ELR (cell line): ENCODE measurements at places on chromosomes 13 and 19.

DNA sequence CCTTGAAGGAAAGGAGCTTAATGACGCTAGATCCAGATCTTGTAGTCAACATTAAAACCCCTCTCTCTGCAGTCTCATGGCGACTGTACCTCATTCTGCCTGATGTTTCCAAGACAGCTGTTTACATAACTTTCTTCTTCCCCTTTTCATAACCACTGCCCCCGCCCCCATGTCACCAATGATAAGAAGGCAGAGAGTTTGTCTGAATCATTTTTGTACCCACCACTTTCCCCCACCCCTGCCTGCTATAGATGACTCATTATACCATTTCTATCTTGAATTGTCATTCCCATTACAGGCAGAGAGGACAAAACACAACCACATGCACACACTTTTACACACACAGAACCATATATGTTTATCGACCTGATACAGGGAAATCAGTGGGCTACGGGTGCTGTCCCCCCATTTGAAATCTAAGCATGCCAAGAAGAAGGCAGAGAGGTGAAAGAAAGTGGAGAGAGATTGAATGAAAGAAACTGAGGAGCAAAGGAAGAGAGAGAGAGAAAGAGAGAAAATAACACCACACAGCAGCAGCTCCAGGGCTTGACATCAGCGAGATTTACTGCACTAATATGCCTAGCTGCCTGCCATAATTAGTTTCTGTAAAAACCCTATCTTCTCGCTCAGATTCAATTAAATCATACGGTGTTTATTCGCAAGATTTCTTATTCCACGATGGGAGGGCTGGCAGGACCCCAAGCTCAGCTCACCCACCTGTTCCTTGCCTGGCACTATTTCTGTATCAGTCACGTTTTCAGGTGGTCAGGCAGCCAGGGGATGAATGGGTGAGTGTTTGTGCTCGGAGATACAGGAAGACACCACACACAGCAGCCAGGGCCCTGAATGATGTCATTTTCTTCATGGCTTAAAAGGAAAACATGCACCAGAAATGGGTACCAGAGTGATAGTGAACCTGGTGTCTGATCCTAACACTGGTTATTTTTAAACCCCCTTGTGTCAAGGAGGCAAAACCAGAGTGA, 114.3 kb upstream of the SERP2 start:
- DNase-seq, result peak; percentile 62

- no peak for DNase-seq
Observed at GRCh38 chr19:33703438-33703750, 81.6 kb downstream of the CHST8 start.

DNA sequence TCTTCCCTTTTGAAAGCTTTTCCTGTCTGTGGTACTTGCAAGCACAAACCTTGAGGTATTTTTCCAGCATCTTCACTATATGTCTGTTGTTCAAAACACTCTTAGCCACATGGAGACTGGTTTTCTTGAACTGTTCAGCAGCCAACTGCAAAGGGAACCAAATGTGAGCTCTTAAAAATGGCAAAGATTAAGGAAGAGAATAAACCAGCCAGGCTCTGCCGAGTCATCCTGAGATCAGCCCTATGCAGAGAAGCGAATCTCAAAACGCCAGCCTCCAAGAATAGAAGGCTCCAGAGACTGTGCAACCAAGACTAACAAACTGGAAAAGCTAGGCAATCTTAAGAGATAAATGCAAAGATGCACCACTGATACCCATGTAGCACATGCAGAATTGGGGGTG, 20.7 kb downstream of the AKAP8 start:
- no peak for DNase-seq

DNA sequence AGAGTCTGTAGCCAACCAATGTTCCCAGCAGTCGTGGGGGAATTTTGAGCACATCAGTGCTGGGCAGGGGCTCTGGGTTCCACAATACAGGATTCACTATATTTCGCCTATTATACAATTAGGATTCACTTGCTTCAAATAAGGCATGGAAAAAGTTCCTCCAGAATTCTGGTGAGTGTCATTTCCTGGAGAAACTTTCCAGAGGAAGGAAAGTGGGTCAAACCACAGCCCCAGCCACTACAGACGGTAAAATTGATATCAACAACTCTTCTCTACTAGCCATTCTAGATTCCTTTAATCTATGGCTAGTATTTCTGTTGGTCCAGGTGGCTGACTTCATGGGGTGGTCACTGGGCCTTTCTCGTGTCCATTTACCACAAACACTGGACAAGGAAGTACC, 10.5 kb downstream of the MYCBP2 start:
- DNase-seq, result no peak

- DNase-seq, result no peak
Observed at GRCh38 chr13:43758834-43759233, 27.9 kb downstream of the ENOX1 start.

GRCh38 chr19:2720777-2721569, at the start of gene DIRAS1:
DIRAS1 (minus strand) TSS chr19:2721372; CDS start chr19:2717806, 3,566 bp downstream.
- no peak for DNase-seq

GRCh38 chr13:114141261-114141996, 9.0 kb upstream of the RASA3 start:
- no peak for DNase-seq

DNA sequence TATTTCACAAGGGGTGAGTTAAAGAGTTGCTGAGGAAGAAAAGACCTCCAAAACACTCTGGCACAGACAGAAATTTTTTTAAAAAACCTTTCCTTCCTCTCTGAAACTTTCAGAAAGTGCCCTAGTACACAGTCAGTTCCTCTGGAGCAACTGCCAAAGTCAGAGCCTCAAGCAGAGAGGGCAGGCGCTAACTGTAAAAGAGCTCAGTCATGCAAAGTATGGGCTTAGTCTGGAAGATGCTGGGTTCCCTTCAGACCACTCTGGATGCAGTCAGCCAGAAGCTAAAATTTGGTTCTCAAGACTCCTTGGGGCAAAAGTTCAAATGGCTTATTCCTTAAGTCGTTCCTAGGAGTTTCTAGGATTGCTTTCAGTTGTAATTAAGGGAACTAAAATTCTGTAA, 671.6 kb downstream of the PCDH9 start:
- no peak for DNase-seq

DNA sequence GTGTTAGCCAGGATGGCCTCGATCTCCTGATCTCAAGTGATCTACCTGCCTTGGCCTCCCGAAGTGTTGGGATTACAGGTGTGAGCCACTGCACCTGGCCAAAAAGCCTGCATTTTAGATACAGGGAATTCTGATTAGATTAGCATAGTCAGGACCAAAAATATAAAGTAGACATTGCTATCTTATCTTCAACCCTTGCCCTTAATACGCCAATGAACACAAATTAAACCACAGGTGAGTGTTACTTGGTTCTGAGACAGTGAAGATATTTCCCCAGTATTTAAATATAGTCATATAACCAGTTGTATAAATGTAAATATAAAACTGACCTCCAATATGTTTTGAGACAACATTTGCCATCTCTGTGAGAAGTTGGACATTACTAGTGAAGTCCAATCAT, 52.1 kb upstream of the STK24 start:
- DNase-seq, result no peak

- no peak for DNase-seq
Observed at GRCh38 chr13:26528527-26528926, 29.0 kb upstream of the WASF3 start.

DNA sequence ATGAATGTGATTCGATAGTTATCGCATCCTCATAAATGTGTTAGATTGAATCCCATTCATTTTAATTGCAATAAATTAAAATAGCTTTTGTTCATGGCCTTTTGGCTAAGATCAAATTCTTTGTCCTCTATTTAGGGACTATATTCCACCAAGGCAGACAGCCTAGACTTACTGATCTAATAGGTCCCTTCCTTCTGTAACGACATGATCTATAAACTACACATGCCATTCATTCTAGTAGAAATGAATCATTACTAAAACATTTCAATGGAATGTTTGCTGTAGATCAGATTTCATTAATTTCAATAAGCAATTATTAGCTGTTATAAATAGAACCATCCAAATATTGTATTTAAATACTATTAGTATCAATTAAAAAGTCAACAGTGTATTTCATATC, 526.6 kb upstream of the KLHL1 start:
- DNase-seq, result no peak

- DNase-seq, result peak; percentile 2
Observed at GRCh38 chr13:64061649-64062048, 2646.0 kb upstream of the PCDH20 start.

GRCh38 chr19:41410336-41411054, 12.9 kb downstream of the BCKDHA start:
- no peak for DNase-seq

DNA sequence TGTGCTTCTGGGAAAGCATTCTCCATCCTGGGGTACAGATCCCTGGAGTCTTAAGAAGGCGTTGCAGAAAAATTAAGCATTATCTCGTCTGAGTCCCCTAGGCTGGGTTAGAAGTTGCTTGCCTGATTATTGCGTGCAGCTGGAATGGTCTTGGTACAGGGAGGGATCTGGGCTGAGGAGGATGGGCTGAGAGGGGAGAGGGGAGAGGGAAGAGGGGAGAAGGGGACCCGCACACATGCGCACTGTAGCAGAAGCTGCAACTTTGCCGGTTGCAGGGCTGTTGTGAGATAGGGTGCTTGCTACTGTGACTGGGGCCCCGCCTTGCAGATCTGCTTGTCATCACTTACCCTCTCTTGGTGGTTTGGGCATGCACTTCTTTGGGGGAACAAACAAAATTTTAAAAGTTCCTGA, 316.8 kb downstream of the DLEU7 start:
- DNase-seq, result no peak

DNA sequence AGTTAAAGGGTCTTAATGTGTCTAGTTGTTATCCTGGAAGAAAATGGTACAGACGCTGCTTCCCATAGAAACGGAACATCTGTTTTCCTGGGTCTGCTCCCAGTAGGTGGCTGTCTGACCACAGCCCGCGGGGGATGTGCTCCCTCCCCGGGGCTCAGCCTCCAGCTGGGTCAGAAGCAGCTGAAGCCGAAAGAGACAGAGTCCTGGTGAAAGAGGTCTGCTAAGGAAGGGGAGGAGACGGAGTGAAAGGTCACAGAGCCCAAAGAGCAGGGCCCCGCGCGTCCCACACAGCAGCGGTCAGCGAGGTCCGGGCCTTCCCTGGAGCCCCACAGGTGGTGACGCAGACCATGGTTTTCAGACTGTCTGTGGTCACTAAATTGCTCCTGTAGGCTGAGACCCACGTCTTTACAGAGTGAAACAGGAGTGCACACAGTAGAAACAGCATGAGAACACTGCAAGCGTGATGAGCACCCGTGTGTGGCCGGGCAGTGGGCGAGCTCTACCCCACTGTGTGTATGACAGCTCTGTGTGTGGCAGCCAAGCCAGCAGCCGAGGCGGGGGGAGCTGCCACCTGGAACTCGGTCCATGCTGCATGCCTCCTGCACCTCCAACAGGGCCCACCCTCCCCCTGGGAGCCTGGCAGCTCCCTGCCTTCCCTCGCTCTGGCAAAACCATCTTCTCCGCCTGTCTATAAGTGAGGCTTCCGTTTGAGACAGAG, 52.0 kb upstream of the C13orf46 start:
- no peak for DNase-seq

- DNase-seq, result no peak
Observed at GRCh38 chr19:55353356-55353802, 1.1 kb downstream of the COX6B2 start.

- DNase-seq, result peak; percentile 40
Observed at GRCh38 chr19:57558525-57558924, 1.1 kb downstream of the ZNF550 start.

- peak; percentile 96 for DNase-seq
Observed at GRCh38 chr19:11766597-11767591, at the start of gene ZNF441. ZNF441 (plus strand) TSS chr19:11767000; CDS start chr19:11767194, 194 bp downstream.

- DNase-seq, result no peak
Observed at GRCh38 chr13:44072536-44072935, 192.8 kb downstream of the LACC1 start.

DNA sequence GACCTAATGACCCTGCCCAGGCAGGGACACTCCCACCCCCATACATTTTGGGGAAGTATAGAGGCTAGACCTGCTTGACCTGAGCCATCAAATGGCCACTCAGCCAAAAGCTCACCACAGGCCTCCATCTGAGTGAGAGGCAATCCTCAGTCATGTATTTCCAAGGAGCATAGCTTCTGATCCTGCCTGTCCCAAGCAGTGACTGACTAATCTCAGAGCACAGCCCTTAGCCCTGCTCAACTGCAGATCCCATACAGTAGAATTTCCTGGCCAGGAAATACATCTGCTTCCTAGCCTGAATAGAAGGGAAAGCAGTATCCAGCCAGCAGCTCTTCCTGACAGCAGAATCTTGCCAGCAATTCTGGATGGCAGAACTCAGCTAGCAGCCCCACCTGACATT, 880.6 kb upstream of the GPC6 start:
- no peak for DNase-seq

DNA sequence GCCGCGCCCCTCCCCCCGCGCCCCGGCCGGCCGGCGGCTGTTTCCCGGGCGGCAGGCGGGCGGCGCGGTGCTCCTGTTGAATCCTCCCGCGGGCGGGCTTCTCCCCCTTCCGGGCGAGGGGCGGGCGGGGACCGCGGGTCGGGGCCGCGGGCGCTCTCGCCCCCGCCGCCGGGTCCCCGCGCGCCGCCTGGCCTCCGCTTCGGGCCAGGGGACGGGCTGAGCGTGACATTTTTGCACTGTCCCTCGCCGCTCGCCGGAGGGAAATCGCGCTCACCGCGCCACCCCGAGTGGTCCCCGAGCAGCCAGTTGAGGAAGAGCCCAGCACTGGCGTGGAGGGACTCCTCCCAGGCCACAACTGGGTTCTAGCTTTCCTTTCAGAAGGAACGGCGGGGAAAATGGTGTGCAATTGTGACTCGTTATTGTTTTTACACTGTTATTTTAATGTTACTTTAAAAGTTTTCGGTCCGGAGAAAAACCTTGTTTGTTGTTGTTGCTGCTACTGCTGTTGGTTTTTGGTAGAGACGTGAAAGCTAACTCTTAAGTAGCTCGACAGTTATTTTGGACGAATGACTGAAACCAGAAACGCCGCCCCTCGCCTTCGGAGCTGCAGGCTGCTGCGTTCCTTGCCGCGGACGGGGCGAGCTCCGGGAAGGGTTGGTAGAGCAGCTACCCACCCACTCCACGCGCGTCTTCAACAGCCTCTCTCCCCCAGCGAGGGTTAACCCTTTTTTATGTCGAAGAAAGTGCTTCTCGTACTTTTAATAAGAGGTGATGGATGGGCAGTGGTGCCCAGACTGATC, 959 bp downstream of the PDS5B start:
- DNase-seq, result peak; percentile 69

GRCh38 chr19:32869966-32870573, 503 bp upstream of the SLC7A9 start:
- DNase-seq, result no peak
